Fibroblast of skin of scalp (primary cell): ENCODE measurements at places on chromosomes 3 and 15.

DNA sequence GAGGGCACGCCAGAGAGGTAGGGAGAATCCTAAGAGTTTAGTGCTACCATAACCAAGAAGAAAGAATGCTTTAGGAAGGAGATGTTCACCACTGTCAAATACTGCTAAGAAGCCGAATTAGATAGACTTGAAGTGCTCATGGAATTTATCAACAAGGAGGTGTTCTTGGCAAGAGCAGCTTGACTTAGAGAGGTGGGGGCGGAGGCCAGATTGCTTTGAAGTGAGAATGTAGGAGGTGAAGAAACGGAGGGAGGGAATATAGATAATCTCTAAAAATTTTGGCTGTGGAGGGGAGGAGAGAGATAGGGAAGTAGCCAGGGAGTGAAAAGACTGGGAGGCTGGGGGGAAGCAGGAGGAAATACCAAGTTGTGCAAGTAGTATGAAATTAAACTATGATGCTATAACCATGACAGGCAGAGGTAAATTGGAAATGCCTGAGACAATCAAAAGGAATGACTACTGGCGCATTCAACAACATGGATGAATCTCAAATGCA is 35.5 kb downstream of the GADL1 start:
- no peak for DNase-seq

- no peak for DNase-seq
These were observed 13.6 kb downstream of the TBC1D23 start for GRCh38 chr3:100274361-100274760.

- DNase-seq = no peak
These were observed 117.1 kb upstream of the MRPS22 start for GRCh38 chr3:139226731-139227130.

- no peak for DNase-seq
These were observed 3.2 kb upstream of the CHSY1 start for GRCh38 chr15:101255051-101255395.

DNA sequence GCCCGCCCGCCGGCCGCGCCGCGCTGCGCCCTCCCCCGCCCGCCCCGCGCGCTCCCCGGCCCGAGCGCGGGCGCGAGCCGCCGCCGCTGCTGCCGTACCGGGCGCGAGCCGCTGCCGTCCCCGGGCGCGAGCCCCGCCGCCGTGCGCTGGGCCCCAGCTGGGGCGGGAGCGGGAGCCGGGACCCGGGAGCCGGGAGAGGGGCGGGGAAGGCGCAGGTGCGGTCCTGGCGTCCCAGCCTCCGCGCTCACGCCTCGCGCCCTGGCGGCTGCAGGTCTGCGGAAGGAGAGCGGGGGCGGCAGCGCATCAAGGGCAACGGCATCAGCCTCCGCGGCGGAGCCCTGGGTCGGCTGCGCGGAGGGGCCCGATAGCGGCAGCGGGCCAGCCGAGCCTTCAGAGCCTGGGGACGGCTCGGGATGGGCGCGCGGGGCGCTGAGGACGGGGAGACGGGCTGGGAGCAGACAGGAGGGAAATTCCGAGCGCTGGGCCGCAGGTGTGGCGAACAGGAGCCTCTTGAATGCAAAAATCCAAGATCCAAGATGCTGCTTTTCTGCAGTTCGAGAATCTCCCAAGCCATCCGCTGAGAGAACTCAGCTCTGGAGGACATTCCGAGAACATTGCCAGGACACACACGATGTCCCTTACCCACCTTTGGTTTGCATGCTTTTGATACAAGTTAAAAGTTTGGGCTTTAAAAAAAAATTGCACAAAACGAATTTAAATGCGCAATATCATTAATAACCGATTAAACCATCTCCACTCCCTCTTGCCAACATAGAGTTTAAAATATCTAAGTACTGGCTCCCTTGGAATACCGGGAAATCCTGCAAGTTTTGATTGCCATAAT is 251.1 kb downstream of the TJP1 start:
- peak; percentile 26 for DNase-seq

DNA sequence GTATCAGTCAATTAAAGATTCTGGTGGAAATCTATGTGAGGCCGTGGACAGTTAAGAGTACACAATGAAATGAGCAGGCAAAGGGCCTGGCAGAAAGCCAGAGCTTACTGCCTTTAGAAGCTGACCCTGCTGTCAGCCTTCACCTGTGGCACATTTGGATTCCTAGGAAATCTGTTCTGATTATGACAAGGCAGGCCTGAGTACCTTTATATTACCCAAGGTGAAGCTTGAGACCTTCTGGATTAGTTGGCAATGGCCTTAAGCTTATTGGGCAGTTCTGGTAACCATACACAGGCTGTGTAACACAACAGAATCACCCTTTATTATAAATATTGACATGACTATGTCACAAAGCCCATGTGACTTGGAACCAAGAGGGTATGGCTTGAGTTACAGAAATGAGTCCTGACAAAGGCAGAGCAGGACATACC is 43.2 kb downstream of the NBEAL2 start:
- no peak for DNase-seq

DNA sequence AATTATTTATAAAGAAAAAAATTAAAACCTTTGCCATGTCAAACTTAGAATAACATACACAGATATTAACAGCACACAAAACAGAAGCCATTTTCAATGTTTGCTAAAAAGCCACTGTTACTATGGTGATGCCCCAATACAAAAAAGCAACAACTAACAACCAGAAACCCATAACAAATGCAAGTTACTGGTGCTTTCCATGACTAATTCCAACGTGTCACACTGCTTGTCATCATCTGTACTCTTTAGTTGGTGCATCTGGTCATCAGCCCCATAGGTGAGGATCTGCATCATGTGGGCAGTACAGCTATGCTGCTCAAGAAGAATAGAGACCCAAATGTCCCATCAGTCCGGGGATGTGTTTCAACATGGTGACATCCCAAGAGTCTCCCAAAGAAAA is 52.8 kb downstream of the ATP8B4 start:
- peak; percentile 3 for DNase-seq

DNA sequence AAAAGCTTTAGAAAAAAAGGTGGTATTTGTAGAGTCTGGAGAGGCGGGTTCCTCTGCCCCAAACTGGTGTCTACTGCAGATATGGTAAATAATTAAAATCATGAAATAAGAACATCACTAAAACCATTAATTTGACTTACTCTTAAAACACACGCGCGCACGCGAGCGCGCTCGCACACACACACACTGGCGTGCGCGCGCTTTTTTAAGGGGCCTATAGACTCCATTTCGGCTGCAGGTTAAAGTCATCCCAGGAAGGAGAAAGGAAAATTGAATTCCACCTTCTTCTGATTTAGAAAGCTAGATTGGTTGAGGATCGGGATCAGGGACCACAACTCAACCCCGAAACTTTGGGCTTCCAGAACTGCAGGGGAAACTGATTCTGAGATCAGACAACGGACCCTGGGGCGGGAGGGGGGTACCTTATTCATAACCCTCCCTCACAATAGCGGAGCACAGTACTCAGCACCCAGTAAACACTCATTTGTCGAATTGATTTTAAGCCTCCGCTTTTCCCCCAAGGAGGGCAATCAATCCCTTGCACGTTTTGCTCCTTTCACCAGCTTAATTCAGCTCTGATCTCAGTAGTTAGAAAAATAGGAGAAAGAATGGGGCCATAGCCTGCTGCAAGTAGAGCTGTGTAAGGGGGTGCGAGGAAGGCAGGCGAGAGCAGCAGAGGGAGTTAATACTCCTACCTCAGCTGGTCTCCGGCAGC is 509 bp upstream of the LRRC3B start:
- DNase-seq = no peak

DNA sequence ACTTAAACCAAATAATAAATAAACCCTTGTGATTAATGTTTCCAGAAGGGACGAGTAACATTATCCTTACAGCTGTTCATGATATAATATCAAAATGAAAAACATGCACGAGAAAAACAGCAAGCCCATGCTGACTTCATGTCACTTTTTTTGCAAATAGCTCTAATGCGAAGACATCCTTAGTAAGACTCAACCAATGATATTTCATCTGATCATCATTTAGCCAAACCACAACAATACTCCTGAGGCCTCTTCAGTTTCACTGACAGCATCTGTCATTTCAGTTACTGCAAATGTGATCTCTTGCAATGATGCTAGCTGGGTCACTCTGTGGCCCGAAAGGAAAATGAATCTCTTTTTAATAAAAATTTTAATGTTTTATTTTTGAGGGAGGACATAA is 74.0 kb downstream of the POLR2M start:
- DNase-seq = no peak

DNA sequence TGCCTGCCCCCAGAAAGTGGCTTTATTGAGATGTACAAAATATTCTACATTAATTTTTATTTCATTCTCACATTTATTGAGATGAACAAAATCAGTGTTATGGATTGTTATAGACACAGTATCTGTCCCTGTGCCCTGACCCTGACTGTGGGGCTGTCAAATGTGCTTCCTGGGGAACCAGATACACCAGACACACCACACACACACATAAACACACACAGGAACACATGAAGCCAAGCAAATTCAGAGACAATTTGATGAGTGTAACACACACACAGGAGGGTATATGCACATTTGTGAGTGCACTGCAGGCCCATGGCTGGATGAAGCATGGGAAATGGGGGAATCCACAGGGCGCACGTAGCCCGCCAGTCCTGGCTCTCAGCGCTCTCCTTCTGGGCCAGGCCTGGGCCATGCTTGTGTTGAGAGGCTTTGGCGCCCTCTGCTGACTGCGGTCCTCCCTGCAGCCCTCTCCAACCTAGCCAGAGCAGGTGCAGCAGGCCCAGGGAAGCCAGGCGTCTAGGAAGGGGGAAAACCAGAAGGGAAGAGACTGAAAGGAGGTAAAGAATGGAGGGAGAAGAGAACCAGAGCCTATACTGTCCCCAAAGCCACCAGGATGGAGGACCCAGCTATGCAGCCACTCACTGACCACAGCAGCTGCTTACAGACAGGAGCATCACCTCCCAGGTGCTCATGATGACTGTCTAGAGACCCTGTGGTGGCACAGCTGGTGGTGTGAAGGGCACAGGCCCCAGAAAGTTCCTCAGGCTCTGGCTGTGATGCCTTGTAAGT is 18.0 kb upstream of the LOXL1 start:
- peak; percentile 70 for DNase-seq

- peak; percentile 3 for DNase-seq
These were observed 621.5 kb upstream of the ZNF385D start for GRCh38 chr3:22372292-22373062.

- DNase-seq = peak; percentile 71
These were observed 166.3 kb downstream of the GREM1 start for GRCh38 chr15:32884146-32884545.

DNA sequence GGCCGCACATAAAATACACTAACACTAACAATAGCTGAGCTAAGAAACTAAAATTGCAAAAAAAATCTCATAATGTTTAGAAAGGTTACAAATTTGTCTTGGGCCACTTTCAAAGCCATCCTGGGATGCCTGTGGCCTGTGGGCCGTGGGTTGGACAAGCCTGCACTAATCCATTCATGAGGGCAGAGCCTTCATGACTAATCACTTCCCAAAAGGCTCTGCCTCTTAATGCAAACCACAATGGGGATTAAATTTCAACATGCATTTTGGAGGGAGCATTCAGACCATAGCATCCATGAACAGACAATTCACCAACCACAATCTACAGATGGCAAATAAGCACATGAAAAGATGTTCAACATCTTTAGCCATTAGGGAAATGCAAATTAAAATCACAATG is 128.2 kb downstream of the SUCLG2 start:
- peak; percentile 94 for DNase-seq

- peak; percentile 15 for DNase-seq
These were observed 69.4 kb upstream of the LIPC start for GRCh38 chr15:58362262-58362922.

DNA sequence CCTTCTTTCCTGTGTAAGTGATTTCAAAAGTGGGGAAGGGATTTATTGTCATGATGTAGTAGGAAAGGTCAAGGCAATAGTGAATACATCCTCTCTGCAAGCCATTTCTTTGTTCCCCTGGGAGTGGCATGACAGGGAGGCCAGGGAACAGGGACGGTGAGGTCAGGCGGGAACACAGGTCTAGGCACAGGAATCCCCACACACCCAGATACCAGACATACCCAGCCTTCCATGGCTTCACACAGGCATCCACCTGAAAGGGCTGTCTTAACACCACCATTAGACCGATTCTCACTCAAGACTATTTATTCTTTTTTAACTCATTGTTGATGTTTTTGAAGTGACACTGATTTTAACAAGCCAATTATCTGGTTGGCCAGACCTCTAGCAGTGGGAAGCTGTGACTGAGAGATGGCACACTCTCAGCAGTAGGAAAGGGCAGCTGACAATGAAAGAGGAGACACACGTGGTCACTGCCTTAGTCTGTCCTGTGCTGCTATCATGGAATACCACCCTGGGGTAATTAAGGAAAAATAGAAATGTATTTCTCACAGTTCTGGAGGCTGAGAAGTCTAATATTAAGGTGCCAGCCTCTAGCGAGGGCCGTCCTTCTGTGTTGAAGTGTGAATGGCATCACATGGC is 74.6 kb upstream of the MYZAP start:
- no peak for DNase-seq

DNA sequence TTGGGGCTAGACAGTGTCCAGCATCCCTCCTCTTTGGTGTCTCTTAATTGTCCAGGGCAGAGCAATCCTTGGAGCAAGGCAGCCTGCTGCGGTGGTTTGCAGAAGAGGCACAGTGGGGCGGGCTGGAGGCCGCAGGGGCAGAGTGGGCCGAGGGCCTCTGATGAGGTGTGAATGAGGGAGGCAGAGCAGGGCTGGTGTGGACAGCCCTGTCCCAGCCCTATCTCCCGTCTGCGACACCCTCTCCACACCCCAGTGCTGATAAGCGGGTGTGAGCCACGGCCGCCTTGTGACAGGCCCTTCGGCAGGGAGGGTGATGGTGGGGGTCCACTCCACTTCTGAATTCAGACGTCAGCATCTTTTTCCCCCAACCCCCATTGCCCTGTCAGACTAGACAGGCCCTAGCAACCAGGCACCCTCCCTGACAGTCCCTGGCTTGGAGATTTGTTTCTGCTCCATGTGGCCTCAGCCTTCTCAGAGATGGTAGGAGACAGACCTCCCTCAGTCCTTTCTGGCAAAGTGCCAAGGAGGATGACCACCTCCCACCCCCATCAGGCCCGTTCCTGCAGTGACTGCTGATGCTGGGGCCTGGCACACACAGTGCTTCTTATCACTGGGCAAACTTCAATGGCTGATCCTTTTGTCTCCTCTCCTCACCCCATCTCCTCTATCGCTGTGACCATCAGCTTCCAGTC is 37.3 kb downstream of the EXOG start:
- DNase-seq = no peak

- no peak for DNase-seq
These were observed 233.1 kb downstream of the SHQ1 start for GRCh38 chr3:72615182-72615581.

- no peak for DNase-seq
These were observed 1.5 kb downstream of the PLCL2 start for GRCh38 chr3:16886303-16886683.
